ENCODE measurements at places on chromosomes 2 and 18.
A peak's percentile ranks its signal among the peaks of the same experiment; 100 is the strongest.

- DNase-seq = peak; percentile 39
Observed at GRCh38 chr2:44955593-44956392, 14.3 kb downstream of the SIX3 start.

DNA sequence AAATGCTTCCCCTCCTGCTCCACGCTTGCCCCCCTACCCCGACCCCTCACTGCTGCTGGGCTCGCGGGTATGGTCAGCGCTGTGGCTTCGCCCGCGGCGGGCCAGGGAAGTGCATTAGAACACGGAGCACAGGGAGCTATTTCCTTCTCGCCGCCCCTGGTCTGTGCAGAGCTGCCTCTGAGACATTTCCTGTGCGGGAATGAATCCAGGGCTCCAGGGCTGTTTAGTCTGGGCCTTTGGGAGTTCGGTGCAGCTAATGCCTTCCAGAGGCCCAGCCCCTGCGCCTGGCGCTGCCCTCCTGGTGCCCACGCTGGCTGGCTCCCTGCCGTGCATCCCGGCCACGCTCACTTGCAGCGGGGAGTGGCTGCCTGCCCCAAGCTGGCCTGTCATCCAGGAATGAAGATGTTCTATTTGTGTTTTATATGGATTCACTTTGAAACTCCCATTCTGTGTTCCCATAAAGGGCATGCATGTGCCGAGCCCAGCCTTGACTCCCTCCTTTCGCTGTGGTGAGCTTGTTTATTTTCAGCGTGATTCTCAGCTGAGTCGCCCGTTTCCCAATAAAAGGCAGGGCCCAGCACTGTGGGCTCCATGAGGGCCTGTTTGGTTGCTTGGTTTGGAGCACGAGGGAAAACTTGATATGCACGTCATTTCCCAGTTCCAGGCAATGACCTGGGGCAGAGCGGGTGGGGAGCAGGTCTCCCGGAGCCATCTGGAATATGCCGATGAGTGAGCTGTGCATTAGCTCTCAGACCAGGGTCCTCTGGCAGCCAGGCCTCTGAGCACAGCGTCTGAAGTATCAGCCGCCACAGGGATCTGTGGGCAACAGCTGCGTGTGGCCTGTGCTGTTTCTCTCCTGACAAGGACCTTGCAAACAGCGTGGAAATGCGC is 42.7 kb downstream of the SH3RF3 start:
- DNase-seq = peak; percentile 36

GRCh38 chr2:231360401-231360800 is 35.1 kb upstream of the B3GNT7 start:
- DNase-seq = no peak

DNA sequence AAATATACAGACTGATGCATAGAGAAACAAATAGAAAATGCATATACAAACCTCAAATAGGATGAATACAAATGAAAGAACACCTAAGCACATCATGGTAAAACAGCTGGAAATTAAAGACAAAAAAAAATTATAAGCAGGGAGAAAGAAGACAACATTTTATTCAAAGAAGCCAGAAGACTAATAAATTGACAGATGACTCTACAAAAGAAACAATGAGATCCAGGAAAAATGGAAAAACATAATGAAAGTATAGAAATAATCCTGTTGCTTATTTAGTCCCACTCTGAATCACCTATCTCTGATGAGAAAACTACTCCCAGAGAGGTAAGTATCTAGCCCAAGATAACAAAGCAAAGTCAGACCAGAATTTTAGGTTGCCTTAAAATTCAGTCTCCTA is 143.4 kb downstream of the RBM43 start:
- DNase-seq = no peak

GRCh38 chr18:72935744-72936143 is 68.0 kb upstream of the NETO1 start:
- no peak for DNase-seq
